H7 (cell line): ENCODE measurements at places on chromosomes 13 and 19. TPM values are rescaled to one million over a fixed set of nuclear protein-coding genes. Genes with fewer than 3 reads are reported as not detected.
A peak's percentile ranks its signal among the peaks of the same experiment; 100 is the strongest.

GRCh38 chr19:47280183-47280797, 5.6 kb downstream of the INAFM1 start:
- peak; percentile 78 for DNase-seq

LILRA2 gene
- total RNA-seq, result not detected in 2 replicates

DNA sequence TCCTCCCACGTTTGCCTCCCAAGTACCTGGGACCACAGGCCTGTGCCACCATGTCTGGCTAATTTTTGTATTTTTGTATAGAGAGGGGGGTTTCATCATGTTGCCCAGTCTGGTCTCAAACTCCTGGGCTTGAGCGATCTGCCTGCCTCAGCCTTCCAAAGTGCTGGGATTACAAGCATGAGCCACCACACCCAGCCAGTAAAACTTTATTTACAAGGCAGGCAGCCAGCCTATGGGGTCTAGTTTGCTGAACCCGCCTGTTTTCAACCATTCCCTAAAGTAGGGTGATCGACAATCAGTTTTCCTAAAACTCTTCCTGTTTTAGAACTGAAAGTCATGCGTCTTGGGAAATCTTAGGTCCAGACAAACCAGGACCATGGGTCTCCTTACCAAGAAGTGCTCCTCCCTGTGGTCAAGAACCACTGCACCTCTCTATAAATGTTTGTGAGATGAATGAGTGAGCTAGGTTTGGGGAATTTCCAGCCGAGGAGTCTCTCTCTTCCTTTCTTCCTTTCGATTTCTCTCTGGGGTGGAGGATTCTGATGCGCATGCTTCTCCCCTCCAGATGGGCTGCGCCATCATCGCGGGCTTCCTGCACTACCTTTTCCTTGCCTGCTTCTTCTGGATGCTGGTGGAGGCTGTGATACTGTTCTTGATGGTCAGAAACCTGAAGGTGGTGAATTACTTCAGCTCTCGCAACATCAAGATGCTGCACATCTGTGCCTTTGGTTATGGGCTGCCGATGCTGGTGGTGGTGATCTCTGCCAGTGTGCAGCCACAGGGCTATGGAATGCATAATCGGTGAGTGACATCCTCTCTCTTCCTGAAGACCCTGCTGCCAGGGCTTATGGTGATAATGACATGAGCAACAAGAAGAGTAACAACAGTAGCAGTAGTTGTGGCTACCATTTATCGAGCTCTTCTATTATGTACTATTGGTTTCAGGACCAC, 38.7 kb downstream of the ADGRE1 start:
- DNase-seq, result no peak

CYP4F11 gene
- not detected in 2 replicates for total RNA-seq

- DNase-seq, result no peak
Observed at GRCh38 chr19:57905258-57905657, 11.1 kb downstream of the ZNF417 start.

DNA sequence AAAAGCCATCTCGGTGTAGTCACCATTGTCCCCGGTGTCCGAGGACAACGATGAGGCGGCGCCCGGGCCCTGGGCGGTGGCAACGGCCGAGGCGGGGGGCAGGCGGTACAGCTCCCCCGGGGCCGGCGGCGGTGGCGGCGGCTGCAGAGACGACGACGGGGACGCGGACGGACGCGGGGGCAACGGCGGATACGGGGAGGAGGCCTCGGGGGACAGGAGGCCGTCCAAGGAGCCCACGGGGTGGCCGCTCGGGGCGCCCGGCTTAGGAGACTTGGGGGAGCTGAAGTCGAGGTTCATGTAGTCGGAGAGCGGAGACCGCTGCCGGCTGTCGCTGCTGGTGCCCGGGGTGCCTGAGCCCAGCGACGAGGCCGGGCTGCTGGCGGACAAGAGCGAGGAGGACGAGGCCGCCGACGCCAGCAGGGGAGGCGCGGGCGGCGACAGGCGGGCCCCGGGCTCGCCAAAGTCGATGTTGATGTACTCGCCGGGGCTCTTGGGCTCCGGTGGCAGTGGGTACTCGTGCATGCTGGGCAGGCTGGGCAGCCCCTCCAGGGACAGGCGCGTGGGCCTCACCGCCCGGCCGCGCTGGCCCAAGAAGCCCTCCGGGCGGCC, 3.5 kb downstream of the IRS2 start:
- DNase-seq, result peak; percentile 46

DNA sequence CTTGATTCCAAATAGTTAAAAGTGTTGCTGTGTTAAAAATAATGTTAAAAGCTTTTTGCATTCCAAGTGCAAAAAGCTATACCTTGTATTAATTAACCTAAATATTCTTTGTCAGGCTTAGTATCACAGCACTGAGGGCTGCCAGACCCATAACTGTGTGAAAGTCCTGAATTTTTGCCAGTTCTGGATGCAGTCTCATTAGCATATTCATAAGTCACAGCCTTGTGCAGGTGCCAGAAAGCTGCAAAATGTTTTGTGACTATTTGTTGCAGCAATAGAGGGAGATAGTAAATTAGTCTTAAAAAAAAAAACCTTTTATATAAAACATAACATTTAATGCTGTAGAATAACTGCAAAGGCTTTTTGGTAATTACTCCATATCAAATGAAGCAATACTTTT, 56.6 kb downstream of the SLITRK1 start:
- DNase-seq, result no peak

DNA sequence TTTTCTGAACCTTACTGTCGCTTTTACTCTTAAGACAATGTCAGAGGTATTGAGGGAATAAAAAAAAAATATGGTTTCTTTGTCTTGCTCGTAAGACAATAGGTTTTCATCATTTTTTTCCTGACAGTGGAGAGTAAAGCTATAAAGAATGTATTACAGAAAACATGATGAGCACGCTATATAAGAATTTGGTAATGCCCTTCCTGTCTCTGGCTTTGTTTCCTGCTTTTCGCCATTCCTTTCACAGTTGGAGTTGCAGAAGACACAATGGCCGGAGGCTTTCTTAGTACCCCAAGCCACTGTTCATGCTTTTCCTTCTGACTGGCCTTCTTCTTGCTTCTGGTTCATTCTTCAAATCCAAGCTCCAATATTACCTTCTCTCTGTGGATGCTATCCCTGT, 101.0 kb upstream of the DACH1 start:
- DNase-seq, result peak; percentile 2

- DNase-seq, result no peak
Observed at GRCh38 chr13:62292714-62293480, 877.2 kb upstream of the PCDH20 start.

GRCh38 chr13:100543872-100544602, 44.6 kb downstream of the GGACT start:
- DNase-seq, result no peak

NTF4 gene
- 0.81 and 1.2 TPM in 2 replicates for total RNA-seq

NLRP9 gene
- total RNA-seq, result not detected in 2 replicates

VSIG10L gene
- 9.6 and 13.2 TPM in 2 replicates for total RNA-seq

RFC3 gene
- 50.2 and 52.0 TPM in 2 replicates for total RNA-seq

DNA sequence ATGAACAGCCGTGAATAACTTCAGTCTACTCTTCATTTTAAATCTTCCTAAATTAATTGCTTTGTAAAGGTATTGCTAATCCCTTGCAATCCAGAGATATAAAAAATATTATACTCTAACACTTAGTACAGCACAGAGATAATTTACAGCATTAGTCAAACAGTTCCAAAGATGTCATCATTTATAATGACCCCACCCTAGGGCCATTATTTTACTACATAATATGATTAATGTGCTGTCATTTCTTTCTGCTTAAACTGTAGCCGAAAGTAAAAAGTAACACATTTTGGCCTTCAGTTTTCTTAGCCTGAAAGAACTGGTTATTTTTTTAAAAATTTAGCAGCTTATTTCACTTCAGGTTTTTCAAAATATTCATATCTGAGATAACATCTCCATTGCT, 256.3 kb upstream of the RFC3 start:
- no peak for DNase-seq

POLR2I gene
- 121 and 129 TPM in 2 replicates for total RNA-seq

DNA sequence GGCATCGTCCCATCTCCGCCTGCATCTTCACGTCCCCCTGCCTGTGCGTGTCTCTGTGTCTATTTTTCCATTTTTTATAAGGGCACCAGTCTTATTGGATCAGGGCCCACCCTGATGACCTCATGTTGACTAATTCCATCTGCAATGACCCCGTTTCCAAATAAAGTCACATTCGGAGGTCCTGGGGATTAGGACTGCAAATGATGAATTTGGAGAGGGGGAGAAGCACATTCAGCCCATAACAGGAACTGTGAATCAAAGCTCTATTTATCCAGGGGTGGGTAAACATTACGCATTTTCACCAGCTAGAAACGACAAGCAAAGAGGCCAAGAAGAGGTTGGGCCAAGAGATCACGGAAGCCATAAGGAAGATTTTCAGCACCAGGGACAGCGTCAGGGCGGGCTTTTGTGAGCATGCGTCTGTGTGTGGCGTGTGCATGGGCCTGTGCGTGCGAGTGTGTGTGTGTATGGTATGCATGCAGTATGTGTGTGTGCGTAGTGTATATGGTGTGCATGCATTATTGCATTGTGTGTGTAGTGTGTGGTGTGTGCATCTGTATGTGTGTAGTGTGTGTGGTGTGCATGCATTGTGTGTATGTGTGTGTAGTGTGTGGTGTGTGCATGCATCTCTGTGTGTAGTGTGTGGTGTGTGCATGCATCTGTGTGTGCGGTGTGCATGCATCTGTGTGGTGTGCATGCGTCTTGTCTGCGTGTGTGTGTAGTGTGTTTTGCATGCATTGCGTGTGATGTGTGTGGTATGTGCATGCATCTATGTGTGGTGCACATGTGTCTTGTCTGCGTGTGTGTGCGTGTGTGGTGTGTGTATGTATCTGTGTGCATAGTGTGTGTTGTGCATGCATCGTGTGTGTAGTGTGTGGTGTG, 19.6 kb downstream of the CELF5 start:
- peak; percentile 78 for DNase-seq

- peak; percentile 19 for DNase-seq
Observed at GRCh38 chr13:83449668-83450395, 432.4 kb downstream of the SLITRK1 start.

VSTM2B gene
- 0.48 and 0.96 TPM in 2 replicates for total RNA-seq

- DNase-seq, result peak; percentile 71
Observed at GRCh38 chr19:40503320-40503695, 36.5 kb downstream of the SPTBN4 start.

JAK3 gene
- 2.5 and 2.7 TPM in 2 replicates for total RNA-seq

GRCh38 chr13:46874006-46874405, 22.8 kb downstream of the HTR2A start:
- no peak for DNase-seq

TTYH1 gene
- 13.4 and 17.7 TPM in 2 replicates for total RNA-seq

DNA sequence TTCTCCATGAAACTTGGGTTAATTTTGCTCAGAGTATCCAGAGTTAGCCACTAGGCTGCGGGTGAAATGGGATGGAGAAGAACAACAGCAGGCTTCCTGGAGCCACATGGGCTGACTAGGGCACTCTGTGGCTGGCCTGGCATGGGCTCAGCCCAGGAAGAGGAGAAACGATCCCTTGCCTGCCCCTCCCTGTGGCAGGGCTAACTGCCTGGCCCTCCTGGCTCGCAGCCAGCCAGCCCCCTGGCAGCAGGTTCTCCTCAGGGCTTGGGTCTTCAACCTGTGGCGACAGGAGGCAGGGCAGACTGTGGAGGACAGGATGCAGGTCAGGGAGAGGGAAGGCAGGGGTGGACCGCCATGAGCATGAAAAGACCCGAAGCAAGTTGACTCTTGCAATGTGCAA, 78.7 kb upstream of the GPR183 start:
- DNase-seq, result no peak

EID2 gene
- total RNA-seq, result 14.9 and 18.4 TPM in 2 replicates

- no peak for DNase-seq
Observed at GRCh38 chr19:18450021-18450930, 12.3 kb upstream of the ISYNA1 start.

DNA sequence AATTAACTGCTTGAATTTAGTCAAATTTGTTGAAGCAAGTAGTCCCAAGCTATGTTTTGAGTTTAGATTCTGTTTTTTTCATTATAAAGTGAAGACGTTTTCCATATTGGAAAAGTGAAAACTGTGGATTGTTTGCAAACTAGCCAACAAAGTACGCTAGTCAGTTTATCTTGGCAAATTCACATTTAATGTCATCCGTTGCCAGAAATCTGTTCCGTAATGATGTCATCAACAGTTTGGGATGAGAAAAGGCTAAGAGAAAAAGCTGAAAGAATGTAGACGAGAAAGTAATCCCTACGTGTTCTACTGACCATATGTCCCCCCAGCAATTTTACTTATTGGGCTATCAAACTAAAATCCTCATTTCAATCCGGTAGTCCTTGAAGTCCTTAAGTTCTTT, 419.6 kb downstream of the GPC6 start:
- DNase-seq, result no peak

HSPB6 gene
- 0.48 and 1.4 TPM in 2 replicates for total RNA-seq

BEST2 gene
- total RNA-seq, result 0.37 and 1.5 TPM in 2 replicates

LILRA5 gene
- not detected in 2 replicates for total RNA-seq

CYP4F12 gene
- not detected in 2 replicates for total RNA-seq

DNA sequence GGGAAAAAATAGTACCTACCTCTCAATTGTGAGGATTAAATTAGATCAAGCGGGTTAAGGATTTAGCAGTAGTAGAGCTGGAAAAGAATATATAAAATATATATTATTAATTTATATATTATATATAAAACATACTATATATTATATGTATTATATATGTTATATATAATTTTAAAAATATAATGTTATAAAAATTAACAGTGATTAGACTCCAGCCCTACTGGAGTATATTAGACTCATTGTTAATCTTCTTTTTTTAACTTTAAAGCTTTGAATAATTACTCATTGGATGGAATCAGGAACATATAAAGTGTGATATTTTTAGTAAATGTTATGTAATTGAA, 380 bp upstream of the MRPL54 start:
- no peak for DNase-seq

GRCh38 chr19:41869374-41869955, 7.6 kb upstream of the CD79A start:
- peak; percentile 40 for DNase-seq

GRCh38 chr13:110217085-110217484, 89.9 kb downstream of the COL4A1 start:
- no peak for DNase-seq

ZNF738 gene
- 1.7 and 4.6 TPM in 2 replicates for total RNA-seq

SOHLH2 gene
- total RNA-seq, result 4.2 and 6.4 TPM in 2 replicates

ZNF836 gene
- total RNA-seq, result 4.7 and 7.5 TPM in 2 replicates

RGCC gene
- total RNA-seq, result 1.0 TPM in 1 of 2 replicates, not detected in the other

ZNF493 gene
- total RNA-seq, result 3.1 and 5.2 TPM in 2 replicates

- no peak for DNase-seq
Observed at GRCh38 chr19:14699641-14700040, 9.8 kb downstream of the ZNF333 start.

- DNase-seq, result no peak
Observed at GRCh38 chr13:40640202-40640601, 26.2 kb downstream of the FOXO1 start.
